NCI-H1436 (cell line): ENCODE measurements at places on chromosomes 12 and 14.
A peak's percentile ranks its signal among the peaks of the same experiment; 100 is the strongest.

GRCh38 chr12:94954029-94954685 lies 49.3 kb downstream of the NDUFA12 start:
- no peak for DNase-seq

- DNase-seq = no peak
These were observed 166.8 kb downstream of the DAD1 start for GRCh38 chr14:22422238-22422637.

GRCh38 chr12:86838711-86839110 lies 582.5 kb upstream of the MGAT4C start:
- DNase-seq = no peak

DNA sequence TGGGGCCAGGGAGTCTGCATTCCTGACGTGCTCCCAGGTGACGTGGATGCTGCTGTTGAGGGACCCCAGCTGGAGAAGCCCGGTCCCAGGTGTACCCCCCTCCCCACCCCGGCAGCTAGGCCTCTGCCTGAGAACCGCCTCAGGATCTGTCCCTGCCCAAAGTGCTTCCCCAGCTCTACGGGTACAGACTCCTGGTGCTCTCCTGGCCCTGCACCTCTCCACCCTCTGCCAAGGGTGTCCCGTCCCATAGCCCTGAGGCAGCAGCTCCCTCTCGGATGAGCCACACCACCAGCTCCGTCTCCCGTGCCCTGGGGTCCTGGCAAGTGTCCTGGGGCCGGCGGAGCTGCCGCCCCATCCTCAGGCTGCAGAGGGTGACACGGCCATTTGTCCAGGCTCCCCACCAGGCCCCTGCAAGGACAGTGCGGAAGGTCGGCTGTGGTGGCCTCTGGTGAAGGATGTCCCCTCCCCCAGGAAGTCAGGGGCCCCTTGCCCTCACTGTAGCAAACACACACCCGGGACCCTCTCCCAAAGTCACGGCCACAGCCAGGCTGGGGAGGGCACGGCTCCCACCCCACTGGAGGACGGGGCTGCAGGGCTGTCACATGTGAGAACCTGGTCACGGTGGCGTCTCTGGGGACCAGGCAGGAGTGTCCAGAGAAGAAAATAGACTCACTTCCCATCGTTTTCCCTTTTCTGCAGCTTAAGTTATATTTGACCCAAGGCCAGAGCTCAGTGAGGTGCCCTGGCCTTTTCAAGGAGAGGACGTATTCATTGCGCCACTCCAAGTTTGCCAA lies 74.4 kb upstream of the FBRSL1 start:
- no peak for DNase-seq

GRCh38 chr12:103169-103981 lies 36.8 kb downstream of the IQSEC3 start:
- peak; percentile 100 for DNase-seq

- DNase-seq = no peak
These were observed 458.3 kb downstream of the BTG1 start for GRCh38 chr12:91687052-91688017.
